ENCODE measurements at places on chromosomes 7 and 10. TPM values are rescaled to one million over a fixed set of nuclear protein-coding genes. Genes with fewer than 3 reads are reported as not detected.
A peak's percentile ranks its signal among the peaks of the same experiment; 100 is the strongest.

- no peak for DNase-seq
- no peaks in the 10 kb centered on the region for H3K27me3 ChIP-seq
- peaks cover 13% of the 10 kb centered on the region for H3K4me1 ChIP-seq
- H3K36me3 ChIP-seq, result peaks cover 6% of the 10 kb centered on the region
Measured at GRCh38 chr10:102597131-102597991, 46.9 kb upstream of the TRIM8 start.

The IL6 gene
- polyA plus RNA-seq, result 20.2 TPM

The SLC39A12 gene
- not detected for polyA plus RNA-seq

GRCh38 chr7:125136755-125137532 lies 207.3 kb upstream of the POT1 start:
- peak; percentile 74 for DNase-seq
- H3K36me3 ChIP-seq, result no peaks in the 10 kb centered on the region
- no peaks in the 10 kb centered on the region for H3K27me3 ChIP-seq
- no peak overlapping the region for H3K4me3 ChIP-seq

The SIRT1 gene
- polyA plus RNA-seq, result 17.0 TPM

DNA sequence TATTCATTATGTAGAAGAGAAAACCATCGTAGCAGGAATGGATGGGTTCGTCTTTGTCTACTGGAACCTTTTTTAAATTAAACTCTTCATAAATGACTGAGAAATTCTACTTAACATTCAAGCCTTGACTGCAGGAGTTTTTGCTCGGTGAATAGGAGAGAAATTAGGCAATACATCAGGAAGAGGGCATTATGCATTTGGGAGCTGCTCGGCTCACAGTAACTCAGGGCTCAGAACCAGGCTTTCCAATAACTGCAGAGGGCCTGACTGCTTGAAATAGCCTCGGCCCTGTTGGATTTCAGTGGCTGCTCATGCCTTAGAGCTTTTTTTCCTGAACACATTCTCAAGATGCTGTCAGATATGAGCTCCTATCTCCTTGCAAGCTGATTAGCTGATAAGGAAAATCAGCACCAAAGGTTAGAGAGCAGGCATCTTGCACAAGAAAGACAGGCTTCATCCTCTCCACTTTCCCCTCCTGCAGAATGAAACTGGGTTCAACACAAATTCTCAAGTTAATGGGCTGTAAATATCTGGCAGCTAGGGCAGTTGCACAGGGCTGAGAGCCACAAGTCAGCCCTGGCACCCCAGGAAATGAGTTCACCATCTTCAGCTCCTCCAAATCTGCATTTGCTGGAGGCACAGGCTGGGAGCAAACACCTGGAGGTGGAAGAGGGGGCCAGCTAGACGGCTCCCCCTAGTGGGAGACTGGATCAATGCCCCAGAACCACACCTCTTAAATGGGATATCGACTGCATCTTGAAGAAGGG lies 24.3 kb downstream of the TECTB start:
- no peaks in the 10 kb centered on the region for H3K4me1 ChIP-seq
- DNase-seq, result peak; percentile 14
- H3K27me3 ChIP-seq, result no peaks in the 10 kb centered on the region

DNA sequence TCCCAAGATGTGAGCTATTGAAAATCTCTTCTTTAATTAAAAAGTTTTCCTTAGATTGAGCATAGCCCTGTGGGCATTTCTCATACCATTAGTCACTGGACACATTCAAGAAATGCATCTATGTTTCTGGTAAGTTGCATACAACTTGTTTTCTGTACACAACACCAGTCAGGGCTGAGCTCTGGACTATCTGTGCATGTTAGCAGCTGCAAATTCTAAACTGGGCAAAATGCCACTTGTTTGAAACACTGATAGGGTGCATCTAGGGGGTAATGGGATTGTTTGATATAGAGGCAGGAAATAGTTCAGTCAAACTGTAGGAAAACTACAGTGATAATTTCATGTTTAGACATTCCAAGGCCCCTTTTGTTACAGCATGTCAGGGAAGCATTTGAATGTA lies 145.6 kb upstream of the NPY start:
- H3K36me3 ChIP-seq, result no peaks in the 10 kb centered on the region
- no peaks in the 10 kb centered on the region for H3K27me3 ChIP-seq
- H3K27ac ChIP-seq, result no peak overlapping the region
- no peak for DNase-seq

The BPGM gene
- 24.0 TPM for polyA plus RNA-seq

- H3K27ac ChIP-seq, result no peak overlapping the region
- no peaks in the 10 kb centered on the region for H3K27me3 ChIP-seq
- no peak overlapping the region for H3K4me3 ChIP-seq
- H3K36me3 ChIP-seq, result no peaks in the 10 kb centered on the region
Measured at GRCh38 chr10:58299580-58299979, 30.6 kb downstream of the CISD1 start.

The NUB1 gene
- polyA plus RNA-seq, result 77.7 TPM

- no peaks in the 10 kb centered on the region for H3K4me1 ChIP-seq
- H3K27me3 ChIP-seq, result no peaks in the 10 kb centered on the region
- H3K4me3 ChIP-seq, result no peak overlapping the region
- H3K36me3 ChIP-seq, result no peaks in the 10 kb centered on the region
- DNase-seq, result peak; percentile 38
Measured at GRCh38 chr7:85070967-85071628, 115.8 kb downstream of the SEMA3D start.

The NYAP1 gene
- 0.09 TPM for polyA plus RNA-seq
